Hematopoietic multipotent progenitor cell treated with erythropoietin and hydrocortisone succinate and interleukin-3 and kit ligand, for 4 days (in vitro differentiated cells): ENCODE measurements at places on chromosomes 3 and 15.

GRCh38 chr15:68228143-68228970 lies 1.2 kb downstream of the CLN6 start:
- DNase-seq: peak; percentile 43

GRCh38 chr3:24318677-24319287 lies 175.9 kb downstream of the THRB start:
- no peak for DNase-seq

GRCh38 chr3:153169793-153170383 lies 7.9 kb downstream of the RAP2B start:
- no peak for DNase-seq

GRCh38 chr3:4956099-4956498 lies 23.1 kb upstream of the BHLHE40 start:
- DNase-seq: no peak

GRCh38 chr3:15325228-15325627 lies 7.2 kb downstream of the SH3BP5 start:
- DNase-seq: no peak

- DNase-seq: peak; percentile 71
Observed at GRCh38 chr3:156705761-156706616, 31.6 kb downstream of the TIPARP start.

GRCh38 chr15:98442901-98443300 lies 205.4 kb upstream of the IGF1R start:
- no peak for DNase-seq

GRCh38 chr3:68059628-68060152 lies 405.3 kb upstream of the SUCLG2 start:
- DNase-seq: no peak

- no peak for DNase-seq
Observed at GRCh38 chr3:107523289-107523538, 452 bp downstream of the BBX start.

- peak; percentile 94 for DNase-seq
Observed at GRCh38 chr15:75153087-75153486, 48.6 kb upstream of the C15orf39 start.

DNA sequence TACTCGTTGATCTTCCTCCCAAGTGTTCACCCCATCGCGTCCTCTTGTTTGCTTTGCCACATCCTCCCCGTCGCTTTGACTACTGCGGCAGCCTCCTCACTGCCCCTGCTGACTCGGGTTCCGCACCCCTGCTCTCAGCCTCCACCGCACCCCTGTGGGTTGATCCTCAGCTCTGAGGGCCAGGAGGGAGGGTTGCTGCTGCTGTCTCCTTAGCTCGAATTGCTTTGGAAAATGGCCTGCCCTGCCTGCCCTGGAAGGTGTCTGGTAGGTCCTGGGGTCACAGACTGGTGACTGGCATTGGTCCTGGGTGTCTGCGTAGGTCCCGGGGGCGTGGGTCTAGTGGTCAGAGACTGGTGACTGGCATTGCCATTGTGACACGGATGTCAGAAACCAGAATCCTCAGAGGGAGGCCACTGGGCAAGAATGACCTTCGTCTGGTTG lies 9.4 kb downstream of the MUC4 start:
- peak; percentile 71 for DNase-seq

GRCh38 chr15:50857763-50858162 lies 50.7 kb upstream of the AP4E1 start:
- DNase-seq: no peak

DNA sequence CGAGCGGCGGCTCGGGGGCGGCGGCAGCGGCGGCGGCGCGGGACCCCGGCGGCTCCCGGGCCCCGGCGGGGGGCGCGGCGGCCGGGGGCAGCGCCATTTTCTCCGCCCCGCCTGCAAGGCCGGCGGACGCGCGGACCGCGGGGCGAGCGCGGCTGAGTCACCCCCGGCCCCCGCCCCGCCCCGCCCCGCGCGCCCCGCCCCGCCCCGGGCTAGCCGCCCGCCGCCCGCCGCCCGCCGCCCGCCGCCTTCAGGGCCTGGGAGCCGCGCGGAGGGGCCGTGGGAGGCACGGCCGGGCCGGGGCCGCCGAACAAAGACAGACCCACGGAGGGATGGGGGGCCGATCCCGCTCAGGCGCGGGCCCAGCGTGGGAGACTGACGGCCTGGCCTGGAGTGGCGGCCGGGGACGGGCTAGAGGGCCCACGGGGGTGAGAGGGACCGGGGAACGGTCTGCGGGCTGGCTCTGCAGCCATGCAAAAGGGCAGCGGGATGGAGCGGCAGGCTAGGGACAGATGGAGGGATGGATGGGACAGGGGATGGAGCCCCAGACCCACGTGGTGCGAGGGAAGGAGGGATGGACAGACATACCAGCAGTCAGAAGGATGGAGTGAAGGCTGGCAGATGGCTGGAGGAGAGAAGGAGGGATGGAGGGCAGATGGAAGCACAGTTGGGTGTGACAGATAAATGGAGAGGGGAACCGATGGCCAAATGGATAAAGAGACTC lies at the start of gene EIF4E3:
Gene EIF4E3 (minus strand): TSS at position 132 of the 721 bp plus-strand sequence. CDS start 35 bp downstream, at position 97.
- DNase-seq: peak; percentile 61

- DNase-seq: peak; percentile 59
Observed at GRCh38 chr3:44016818-44017217, 224.9 kb upstream of the TOPAZ1 start.
